HFF-Myc (cell line): ENCODE measurements at places on chromosomes 3 and 15.

GRCh38 chr15:69172847-69173246, 12.4 kb downstream of the GLCE start:
- DNase-seq, result no peak

DNA sequence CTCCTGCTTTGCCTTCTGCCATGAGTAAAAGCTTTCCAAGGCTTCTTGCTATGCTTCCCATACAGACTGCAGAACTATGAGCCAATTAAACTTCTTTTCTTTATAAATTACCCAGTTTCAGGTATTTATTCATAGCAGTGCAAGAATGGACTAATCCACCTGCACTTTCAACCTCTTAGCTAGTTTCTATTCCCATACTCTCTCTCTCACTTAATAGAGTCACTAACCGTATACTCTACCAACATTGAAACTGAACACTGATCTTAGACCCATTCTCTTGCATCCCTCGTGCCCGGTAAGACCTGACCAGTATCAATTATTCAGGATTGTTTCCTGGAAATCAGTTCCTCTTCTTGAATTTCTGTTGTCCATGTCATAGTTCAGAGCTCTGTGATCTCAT, 92.7 kb upstream of the TMC3 start:
- DNase-seq, result no peak

DNA sequence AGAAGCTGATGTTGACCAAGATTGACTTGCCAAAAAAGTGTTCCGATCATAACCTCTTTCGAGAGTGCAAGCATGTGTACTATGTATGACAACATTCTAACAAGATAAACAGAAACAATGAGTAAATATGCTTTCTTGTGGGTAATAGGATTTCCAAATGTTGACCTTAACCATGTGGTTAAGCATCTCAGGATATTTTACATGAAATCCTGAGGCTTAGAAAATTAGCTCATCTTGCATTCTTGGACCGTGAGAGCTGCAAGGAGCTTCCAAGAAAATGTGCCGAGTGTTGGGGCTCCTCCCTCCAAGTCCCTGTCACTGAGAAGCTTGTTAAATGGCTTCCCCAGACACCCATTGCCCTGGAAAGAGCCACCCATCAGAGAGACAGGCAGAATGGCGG, 50.1 kb downstream of the C3orf20 start:
- peak; percentile 6 for DNase-seq

GRCh38 chr15:76340803-76341365, 4.3 kb downstream of the ISL2 start:
- no peak for DNase-seq

DNA sequence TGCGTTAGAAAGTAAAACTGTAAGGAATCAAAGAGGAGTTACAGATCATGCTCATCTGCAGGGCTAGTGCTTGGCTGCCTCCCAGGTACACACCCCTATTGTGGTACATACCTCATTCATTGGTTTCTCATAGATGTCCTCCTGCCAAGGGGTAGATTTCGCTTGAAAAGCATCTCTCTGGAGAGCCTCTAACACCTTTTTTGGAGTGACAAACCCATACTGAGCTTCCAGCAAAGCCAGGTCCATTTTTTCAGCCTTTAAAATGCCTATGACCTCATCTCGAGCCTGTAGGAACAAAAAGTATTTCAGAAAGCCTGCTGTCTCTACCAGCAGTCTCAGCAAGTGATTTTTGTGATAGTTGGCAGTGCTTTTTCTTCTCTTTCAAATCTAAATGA, 112.1 kb downstream of the CMSS1 start:
- no peak for DNase-seq

GRCh38 chr3:141738891-141739363, 829 bp downstream of the RNF7 start:
- DNase-seq, result peak; percentile 2

- DNase-seq, result no peak
These were observed 59.0 kb downstream of the RORA start for GRCh38 chr15:61169904-61170695.
